ENCODE measurements at places on chromosomes 12 and 14.

- DNase-seq: no peak
These were observed 112.6 kb downstream of the ZNF664 start for GRCh38 chr12:124085419-124086296.

DNA sequence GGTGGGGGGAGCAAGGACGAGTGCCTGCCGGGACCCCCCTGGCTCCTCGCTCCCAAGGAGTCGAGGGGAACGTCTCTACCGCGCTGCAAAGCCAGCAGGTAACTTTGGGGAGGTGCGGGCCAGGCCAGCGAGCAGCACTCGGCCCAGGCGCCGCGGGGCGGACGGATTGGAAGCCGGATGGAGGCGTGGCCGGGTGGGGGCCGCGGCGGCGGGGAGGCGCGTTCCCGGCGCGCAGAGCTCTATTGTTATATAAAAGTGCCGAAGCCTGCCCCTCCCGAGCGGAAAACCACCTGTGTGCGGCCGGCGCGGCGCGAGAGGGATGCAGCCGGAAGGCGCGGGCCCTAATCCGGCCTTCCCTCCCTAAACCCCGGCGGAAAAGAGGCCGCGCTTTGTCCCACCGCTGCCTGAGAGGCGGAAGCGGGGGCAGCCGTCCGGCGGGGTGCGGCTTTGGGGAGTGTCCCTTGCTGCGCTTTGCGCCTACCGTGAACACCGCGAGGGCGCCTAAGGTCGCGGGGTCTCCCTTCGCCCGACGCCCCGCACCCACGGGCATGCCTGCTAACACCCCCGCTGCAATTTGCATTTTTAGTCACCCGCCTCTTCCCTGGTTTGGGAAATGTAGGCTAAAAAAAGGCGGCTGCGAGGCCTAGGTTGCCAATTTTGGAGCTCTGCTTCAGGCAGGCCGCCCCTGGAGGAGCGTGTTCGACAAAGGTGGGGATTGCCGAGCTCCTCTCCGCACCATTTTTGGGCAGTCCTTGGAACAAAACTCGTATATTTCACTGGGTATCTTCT is 1.7 kb upstream of the DUSP6 start:
- peak; percentile 57 for DNase-seq

DNA sequence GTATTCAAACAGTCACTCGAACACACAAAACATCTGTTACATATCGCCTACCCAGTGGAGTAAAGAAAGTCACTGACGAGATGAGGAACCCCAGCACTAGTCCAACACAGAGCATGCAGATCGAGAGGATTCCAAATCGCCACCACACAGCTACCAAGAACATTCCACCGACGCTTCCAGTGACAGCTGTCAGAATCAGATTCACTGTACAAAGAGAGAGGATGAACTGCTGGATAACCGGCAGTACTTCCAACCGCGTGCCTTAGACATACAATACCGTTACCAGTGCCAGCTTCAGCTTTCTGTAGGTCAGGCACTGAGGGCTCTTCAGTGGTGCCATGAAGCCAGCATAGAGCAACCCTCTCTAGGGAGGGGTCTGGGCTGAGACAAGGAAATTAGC is 34.5 kb downstream of the TM7SF3 start:
- no peak for DNase-seq

DNA sequence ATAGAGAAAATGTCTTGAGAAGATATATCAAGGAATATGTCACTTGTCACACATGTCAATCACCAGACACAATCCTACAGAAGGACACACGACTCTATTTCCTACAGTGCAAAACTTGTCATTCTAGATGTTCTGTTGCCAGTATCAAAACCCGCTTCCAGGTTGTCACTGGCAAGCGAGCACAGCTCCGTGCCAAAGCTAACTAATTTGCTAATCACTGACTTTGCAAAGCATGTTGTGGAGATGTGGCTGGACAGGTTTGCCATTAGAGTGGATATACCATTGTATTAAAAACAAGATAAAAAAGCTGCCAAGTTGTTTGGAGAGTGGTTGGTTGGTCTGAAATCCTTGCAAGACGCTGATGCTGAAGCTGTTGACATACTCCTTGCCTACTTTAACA is 7.9 kb upstream of the SGPP1 start:
- DNase-seq: no peak

- DNase-seq: no peak
These were observed 92.1 kb upstream of the BMP4 start for GRCh38 chr14:54048736-54049135.

- DNase-seq: no peak
These were observed 21.5 kb upstream of the PTPRQ start for GRCh38 chr12:80422550-80422949.

DNA sequence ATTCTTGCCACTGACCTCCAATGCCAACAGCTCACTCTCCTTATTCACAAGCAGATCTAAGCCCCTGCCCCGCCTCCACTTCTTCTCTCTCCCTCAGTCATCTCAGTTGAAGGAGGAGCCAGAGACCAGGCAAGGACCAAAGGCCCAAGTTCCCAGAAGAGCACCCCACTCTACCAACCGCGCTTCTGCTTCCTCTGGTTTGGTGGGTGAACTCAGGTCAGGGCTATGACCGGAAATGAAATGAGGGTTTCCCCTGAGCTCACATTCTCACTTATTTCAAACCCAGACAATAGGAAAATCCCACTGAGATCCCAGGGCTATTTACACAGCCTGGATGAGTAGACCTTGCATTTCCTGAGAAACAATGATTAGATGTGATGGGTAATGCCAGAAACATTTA is 9.9 kb downstream of the DPF3 start:
- DNase-seq: no peak

DNA sequence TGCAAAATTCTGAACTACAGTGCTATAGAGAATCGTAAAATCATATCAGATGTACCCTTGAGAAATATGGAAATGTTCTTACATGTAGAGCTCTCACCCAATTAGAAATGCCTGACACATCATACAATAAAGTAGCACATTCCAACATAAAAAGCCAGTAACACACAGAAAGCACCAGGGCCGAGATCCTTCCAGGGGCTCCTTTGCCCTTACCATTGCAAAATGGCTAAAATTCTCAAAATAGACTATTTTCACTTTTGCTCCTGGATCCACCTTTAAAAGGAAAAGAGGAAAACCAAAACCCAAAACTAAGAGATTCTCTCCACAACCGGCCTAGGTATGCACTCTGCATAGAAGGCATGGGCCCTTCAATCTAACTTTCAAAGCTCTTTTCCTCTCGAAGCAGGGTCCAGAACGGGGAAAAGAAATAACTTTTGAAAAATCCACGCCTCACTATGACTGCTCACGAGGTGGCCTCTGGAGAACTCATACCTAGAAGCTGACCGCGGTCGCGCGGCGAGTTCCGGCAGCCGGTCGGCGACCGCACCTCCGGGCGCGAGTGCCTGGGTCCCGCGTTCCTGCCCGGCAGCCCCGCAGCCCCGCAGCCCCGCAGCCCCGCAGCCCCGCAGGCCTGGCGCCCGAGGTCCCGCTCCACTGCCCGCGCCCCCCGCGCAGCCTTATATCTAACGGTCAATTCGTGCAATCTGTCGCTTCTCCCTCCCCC is 2.7 kb downstream of the OTX2 start:
- no peak for DNase-seq

Data from activated T-helper 1 cell treated with Interleukin-2 at 50 U/mL for 16 hours (primary cell).